ENCODE measurements at places on chromosomes 3 and 15.

GRCh38 chr3:52521881-52522650 lies 11.6 kb downstream of the NT5DC2 start:
- no peak for DNase-seq

GRCh38 chr3:178415384-178415783 lies 120.9 kb upstream of the KCNMB2 start:
- no peak for DNase-seq

DNA sequence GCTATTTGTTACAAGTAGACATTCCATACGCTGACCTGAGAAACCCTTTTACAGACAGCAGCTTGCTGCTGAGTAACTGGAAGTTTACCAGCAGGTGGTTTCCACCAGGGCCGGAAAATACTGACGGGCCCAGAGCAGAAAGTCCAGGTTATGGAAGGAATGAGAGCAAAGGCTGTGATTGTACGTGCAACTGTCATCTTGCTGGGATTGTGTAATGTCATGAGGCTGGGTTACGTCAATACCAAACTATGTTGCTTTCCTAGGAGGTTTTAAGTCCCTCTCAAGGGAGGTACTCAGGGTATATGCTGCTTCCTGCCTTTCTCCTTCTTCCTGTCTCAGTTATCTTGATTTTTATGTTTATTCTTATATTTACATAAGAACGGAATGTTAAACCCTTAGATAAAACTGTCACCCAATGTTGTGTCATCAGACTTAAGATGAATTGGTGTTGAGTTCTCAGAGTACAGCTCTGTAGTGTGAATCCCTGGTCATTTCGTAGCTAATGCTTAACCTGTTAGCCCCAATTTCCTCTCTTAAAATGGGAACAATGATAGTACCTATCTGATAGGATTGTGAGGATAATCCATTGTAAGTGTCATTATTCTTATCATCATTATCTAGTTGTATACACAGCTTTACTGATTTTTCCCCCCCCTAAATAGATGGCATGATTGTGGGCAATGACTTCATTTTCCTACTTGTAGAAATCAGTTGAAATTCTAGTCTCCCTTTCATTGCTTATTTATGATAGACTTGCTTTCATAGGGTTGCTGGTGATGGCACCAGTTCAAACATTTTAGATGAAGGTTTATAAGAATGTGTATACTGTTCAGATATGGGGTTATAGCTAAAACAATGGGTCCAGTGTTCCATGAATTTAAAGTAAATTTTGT lies 101.4 kb downstream of the FNDC3B start:
- no peak for DNase-seq

DNA sequence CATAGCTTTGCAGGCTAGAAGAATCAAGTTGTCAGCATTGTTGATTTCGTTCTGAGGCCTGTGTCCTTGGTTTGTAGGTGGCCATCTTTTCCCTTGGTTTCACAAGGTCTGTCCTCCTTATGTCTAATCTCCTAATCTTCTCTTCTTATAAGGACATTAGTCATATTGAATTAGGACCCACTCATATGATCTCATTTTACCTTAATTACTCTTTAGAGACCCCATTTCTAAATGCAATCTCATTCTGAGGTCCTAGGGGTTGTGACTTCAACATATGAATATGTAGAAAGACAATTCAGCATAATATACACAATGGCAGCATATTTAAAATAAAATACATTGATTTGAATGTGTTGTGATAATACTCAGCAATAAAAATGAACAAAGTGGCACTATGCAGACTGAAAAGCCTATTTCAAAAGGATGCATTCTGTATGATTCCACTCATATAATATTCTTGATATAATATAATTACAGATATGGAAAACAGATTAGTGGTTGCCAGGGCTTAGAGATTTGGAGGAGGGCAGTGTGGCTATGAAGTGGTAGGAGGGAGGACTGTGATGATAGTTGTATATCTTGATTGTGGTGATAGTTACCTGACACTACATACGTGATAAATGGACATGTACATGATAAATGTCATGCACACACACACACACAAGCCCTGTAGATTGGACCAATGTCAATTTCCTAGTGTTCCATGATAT lies 431.0 kb downstream of the EPHA6 start:
- DNase-seq = no peak

DNA sequence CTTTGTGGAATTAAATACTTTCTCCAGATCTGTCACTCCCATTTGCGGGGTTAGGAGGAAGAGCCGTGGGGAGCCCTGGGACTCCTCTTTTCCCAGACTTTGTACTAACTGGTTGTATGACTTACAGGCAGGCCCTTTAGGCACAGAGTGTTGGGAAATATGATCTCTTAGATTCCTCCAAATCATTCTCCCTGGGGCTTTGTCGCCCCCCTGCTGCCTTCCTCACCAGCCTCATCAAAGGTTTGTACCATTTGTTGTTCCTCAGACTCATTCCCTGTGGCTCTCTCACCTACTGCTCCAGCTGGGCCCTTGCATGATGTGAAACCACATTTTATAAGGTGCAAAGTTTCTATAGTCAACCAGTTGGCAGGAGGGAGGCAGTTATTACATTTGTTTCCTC lies 56.4 kb downstream of the CRYGS start:
- no peak for DNase-seq

GRCh38 chr3:195143221-195143620 lies 127.7 kb downstream of the XXYLT1 start:
- DNase-seq = no peak

DNA sequence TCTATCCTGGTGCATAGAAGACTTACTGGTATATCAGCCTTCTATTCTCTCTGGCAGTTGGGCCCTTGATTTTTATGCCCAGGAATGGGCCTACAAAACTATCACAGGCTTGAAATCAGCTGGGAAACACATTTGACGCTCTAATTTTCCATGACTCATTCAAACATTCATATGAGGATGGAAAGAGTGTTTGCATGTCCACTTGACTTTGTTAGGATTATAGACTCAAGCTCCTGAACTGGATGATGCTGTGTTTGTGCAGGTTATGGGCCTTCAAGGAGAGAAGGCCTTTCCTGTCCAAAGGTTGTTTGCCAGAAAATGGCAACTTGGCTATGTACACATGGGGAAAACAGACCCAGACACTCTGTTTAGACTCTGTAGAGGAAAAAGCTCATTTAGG lies 219.9 kb downstream of the GAP43 start:
- DNase-seq = no peak

GRCh38 chr15:77126529-77127326 lies 55.8 kb upstream of the TSPAN3 start:
- no peak for DNase-seq

DNA sequence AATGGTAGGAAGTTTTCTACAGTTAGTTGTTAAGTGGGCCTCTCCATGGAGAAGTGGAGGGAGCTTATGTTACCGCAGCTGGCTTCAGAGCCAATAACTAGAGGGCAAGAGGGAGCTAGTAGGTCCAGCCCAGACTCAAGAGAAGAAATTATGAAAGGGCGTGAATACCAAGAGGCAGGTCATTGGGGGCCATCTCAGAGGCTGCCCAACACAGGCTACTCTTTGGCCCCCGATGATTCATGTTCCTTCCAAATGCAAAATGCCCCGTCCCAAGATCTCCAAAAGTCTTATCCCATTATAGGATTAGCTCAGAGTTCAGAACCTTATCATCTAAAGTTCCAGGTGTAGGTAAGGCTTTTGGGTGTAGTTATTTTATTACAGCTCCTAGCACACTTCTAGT lies 94.5 kb downstream of the FNDC3B start:
- no peak for DNase-seq

GRCh38 chr3:101802179-101802578 lies 23.2 kb downstream of the NXPE3 start:
- no peak for DNase-seq

DNA sequence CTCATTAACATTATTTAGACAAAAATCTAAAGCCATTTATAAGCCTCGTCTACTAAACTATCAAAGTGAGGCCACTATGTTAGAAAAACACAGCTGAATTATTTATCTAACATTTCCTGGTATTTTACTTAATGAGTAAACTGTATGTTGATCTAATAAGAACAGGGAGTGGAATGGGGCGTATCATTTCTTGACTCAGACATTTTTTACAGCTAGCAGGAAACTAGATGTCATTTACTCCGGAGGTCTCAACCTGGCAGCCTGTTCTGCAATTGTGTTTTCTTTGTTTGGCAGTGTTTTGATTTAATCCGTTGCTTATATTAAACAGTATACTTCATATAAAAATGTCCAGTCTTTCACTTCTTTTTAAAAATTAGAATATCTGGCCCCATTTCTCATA lies 79.1 kb upstream of the ABI3BP start:
- no peak for DNase-seq

- DNase-seq = no peak
These were observed 166.2 kb downstream of the LRTM1 start for GRCh38 chr3:54761637-54762036.

- DNase-seq = no peak
These were observed 270.6 kb downstream of the CLSTN2 start for GRCh38 chr3:140205598-140205997.

- DNase-seq = no peak
These were observed 627.1 kb upstream of the CCDC54 start for GRCh38 chr3:106750092-106750491.

GRCh38 chr3:49616491-49616941 lies 57.6 kb upstream of the APEH start:
- no peak for DNase-seq

- no peak for DNase-seq
These were observed 17.7 kb downstream of the FEM1B start for GRCh38 chr15:68295014-68295805.

DNA sequence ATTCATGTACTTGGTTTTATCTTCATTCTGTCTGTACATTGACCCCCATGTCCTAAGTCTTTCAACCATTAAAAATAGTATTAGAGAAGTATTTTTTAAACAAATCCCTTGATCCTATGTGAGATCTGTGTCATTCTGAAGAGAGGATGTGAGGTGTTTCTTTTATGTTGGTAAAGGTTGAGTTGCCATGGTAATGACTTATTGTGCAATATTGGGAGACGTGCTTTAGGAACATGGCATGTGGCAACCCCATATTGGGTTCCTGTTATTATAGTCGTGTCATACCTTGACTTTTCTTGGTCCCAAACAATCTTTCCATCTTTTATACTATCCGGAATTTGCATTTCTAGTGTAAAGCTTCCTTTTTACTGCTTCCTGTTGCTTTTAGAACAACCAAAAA lies 203.1 kb downstream of the KCNAB1 start:
- no peak for DNase-seq

DNA sequence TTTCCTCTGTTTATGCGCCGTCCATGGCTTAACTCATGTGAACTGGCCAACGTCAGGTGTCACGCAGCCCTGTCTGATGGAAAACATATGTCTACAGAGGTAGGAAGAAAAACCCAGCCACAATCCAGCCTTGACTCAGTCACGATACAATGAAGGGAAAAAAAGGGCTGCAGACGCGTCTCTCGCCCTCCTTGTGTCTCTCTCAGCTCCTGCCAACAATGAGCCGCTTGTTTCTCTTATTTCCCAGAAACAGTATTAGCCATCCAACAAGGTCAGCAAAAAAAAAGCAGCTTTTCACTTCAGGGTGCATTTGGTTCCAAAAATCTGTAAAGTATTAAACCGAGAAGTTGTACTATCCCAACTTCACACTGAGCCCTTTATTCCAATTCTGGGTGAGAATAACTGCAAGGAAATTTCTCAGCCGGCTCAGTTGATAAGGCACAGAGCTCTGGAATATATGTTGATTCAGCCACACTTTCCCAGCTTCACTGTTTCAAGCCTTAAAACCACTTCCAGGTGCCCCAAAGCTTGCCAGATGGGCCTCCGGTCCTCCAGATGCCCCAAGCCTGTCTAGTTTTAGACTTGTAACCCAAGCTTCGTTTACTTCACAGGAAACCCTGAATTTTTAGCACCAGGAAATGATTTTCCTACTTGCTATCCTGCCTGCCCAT lies 79.4 kb downstream of the TM4SF4 start:
- no peak for DNase-seq
